Activated effector memory CD4-positive, alpha-beta T cell treated with Interleukin-2 at 50 U/mL for 16 hours (primary cell): ENCODE measurements at places on chromosomes 2 and 18.

GRCh38 chr18:33745151-33745795 is 167.3 kb downstream of the ASXL3 start:
- no peak for DNase-seq

DNA sequence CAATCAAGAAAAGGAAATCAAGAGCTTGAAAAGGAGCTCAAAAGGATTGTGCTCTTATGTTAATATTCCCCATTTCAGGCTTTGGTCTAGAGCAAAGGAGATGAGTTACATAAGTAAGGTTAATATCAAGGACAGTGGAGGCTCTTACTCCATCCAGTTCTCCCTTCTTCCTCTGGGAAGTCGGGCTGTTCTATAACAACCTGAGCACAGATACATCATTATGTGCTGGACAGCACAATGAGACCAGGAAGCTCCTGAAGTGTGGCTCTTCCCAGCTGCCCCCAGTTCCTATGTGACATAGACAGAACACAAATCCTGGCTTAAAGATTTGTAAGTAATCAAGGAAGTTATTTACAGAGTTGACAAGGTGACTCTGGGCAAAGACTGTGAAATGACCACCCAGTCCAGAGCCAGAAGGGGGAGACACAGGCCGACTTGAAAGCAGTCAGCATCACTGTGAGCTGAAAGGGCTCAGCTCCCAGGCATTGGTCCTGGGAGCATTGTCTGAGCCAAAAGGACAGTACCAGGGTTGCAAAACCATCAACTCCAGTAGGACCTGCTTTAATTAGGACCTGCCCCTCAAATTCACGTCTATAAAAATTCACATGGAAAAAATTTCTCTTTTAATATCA is 917.6 kb upstream of the ACVR2A start:
- DNase-seq, result no peak

GRCh38 chr2:228875152-228875900 is 395.8 kb downstream of the PID1 start:
- no peak for DNase-seq

GRCh38 chr2:162838136-162838497 is 450 bp downstream of the KCNH7 start:
- DNase-seq, result no peak

- DNase-seq, result no peak
These were observed 31.7 kb downstream of the CABLES1 start for GRCh38 chr18:23166891-23167541.
